ENCODE measurements at places on chromosomes 1 and 21. TPM values are rescaled to one million over a fixed set of nuclear protein-coding genes. Genes with fewer than 3 reads are reported as not detected.

GRCh38 chr1:231702331-231702730 lies 75.7 kb downstream of the DISC1 start:
- H3K4me1 ChIP-seq = no peaks in the 10 kb centered on the region
- H3K4me3 ChIP-seq = no peak overlapping the region
- H3K27ac ChIP-seq = no peak overlapping the region
- DNase-seq = no peak
- no peaks in the 10 kb centered on the region for H3K27me3 ChIP-seq
- H3K36me3 ChIP-seq = no peaks in the 10 kb centered on the region

DNA sequence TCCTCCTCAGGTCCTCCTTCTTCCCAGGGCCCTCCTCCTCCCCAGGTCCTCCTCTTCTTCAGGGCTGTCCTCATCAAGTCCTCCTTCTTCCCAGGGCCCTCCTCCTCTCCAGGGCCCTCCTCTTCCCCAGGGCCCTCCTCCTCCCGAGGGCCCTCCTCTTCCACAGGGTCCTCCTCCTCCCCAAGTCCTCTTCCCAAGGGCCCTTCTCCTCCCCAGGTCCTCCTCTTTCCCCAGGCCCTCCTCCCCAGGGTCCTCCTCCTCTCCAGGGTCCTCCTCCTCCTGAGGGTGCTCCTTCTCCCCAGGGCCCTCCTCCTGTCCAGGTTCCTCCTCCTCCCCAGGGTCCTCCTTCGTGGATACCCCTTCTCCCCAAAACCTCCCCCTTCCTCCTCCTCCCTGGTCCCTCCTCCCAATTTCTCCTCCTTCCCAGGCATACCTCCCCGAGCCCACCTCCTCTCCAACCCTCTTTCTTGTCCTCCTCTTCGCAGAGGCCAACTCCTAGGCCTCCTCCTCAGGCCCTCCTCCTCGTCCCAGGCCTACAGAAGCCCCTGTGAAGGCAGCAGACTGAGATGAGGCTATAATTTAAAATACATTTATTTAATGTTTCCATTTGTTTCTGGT lies 29.5 kb downstream of the WNT9A start:
- H3K4me1 ChIP-seq = no peaks in the 10 kb centered on the region
- no peak for DNase-seq
- no peak overlapping the region for H3K4me3 ChIP-seq
- no peak overlapping the region for H3K27ac ChIP-seq
- no peaks in the 10 kb centered on the region for H3K27me3 ChIP-seq

GRCh38 chr1:239909898-239910297 lies 181.8 kb upstream of the FMN2 start:
- no peaks in the 10 kb centered on the region for H3K27me3 ChIP-seq
- no peaks in the 10 kb centered on the region for H3K36me3 ChIP-seq
- no peaks in the 10 kb centered on the region for H3K4me1 ChIP-seq
- H3K27ac ChIP-seq = no peak overlapping the region
- H3K4me3 ChIP-seq = no peak overlapping the region

DNA sequence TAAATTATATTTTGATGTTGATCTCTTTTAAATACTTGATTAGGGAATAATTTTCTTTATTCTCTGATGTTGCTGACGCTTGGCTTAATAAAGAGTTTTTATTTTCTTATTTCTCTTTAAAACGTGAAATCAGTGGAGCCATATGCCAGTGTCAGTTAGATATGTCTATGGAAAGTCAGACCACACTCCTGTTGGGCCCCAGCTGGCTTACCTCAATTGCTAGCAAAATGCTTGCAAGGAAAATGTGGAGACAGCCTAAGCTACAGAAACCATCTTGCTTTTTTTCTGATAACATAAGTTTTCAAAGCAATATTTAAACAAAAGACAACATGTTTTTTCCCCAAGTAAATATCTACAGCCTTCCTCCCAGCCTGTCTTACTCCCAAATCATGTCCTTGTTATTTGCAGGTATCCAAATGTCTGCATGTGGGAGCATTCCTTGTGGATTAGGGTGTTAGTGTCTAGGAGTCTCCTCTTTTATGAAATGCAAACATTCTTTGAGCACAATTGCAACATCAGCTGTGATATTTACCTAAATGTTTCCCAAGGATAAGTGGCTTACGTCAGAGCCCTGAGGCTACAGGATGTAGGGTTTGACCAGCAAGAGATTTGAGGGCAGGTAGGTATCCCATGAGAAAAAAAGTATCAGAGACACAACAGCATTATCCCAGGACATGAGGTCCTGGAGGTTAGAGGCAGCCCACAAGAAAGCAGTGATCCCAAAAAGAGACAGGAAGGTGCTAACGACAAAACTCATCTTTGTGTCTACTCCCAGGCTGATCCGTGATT lies 117.2 kb upstream of the KCNJ15 start:
- no peaks in the 10 kb centered on the region for H3K36me3 ChIP-seq
- H3K4me3 ChIP-seq = no peak overlapping the region
- H3K27ac ChIP-seq = no peak overlapping the region
- peak; percentile 2 for DNase-seq
- H3K27me3 ChIP-seq = no peaks in the 10 kb centered on the region
- peaks cover 7% of the 10 kb centered on the region for H3K4me1 ChIP-seq

DNA sequence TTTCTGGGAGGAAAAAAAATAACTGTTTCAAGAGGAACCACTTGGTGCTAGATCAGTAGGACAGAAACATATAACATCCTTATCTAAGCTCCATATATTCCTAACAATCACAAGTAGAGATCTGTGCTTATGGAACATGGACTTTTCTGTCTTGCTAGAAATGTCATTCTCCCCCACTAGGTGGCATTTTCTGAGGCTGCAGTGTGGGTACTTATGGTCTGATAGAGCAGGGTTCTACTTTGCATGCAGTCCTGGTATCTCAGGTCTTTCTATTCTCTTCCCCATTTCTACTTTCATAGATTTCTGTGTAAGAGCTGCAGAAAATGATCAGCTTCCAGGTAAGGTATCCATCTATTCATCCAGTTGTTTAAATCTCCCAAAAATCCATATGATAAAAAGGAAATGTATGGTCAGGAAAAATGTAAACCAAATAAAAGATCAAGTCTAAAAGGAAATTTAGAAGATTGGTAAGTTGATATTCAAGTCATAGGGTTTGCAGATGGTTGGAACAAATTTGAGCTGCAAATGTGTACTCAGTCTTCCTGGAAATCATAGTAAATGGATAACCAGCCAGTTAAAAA lies 1.5 kb downstream of the ZNF684 start:
- H3K4me1 ChIP-seq = no peaks in the 10 kb centered on the region
- H3K27ac ChIP-seq = peak overlapping the region; percentile 56
- peak overlapping the region; percentile 91 for H3K4me3 ChIP-seq
- H3K36me3 ChIP-seq = no peaks in the 10 kb centered on the region
- DNase-seq = no peak

DNA sequence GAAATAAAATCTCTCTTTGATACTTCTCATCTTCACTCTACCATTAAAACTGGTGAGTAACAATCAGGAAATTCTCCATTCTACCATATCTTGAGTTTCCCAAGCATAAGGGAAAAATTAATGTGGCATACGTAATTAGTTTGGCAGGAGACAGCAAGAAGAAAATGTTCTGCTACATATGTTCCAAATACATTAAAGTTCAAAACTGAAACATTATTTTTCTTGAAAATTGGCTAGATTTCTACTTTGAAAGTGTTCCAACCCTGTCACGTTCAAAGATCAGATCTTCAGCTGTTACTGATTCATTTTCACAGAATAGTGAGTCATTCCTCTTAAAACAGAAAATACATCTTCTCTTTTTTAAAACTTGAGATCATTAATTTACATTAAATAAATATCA lies 48.5 kb downstream of the PIGK start:
- no peak overlapping the region for H3K4me3 ChIP-seq
- H3K36me3 ChIP-seq = no peaks in the 10 kb centered on the region
- no peak overlapping the region for H3K27ac ChIP-seq
- no peak for DNase-seq

DNA sequence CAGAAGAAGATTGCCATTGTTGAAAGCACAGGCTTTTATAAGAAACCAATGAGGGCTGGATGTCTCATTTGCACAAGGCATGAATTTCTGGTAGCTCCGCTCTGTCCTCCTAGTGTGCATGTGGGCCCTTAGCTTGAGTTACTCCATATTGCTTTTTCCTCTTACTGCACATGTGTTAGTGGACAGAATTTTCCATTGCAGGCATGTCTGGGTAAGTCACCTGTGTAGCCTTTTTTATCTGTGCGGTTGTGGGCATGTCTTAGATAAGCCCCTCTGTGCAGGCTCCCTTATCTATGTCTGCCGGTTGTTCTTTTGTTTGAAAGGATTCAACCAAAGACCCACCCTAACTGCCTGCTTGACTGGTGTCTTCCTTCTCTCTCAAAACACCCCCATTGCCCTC lies 7.2 kb upstream of the CLCA1 start:
- no peaks in the 10 kb centered on the region for H3K4me1 ChIP-seq
- no peak overlapping the region for H3K4me3 ChIP-seq
- H3K36me3 ChIP-seq = no peaks in the 10 kb centered on the region
- H3K27ac ChIP-seq = no peak overlapping the region
- H3K27me3 ChIP-seq = no peaks in the 10 kb centered on the region

The CHTOP gene
- 83.6 TPM for total RNA-seq
